ENCODE measurements at places on chromosomes 6 and 20.

GRCh38 chr6:90186637-90187371 is 109.8 kb downstream of the BACH2 start:
- no peak for DNase-seq

GRCh38 chr20:38297916-38298674 is 5.9 kb upstream of the BPI start:
- no peak for DNase-seq

DNA sequence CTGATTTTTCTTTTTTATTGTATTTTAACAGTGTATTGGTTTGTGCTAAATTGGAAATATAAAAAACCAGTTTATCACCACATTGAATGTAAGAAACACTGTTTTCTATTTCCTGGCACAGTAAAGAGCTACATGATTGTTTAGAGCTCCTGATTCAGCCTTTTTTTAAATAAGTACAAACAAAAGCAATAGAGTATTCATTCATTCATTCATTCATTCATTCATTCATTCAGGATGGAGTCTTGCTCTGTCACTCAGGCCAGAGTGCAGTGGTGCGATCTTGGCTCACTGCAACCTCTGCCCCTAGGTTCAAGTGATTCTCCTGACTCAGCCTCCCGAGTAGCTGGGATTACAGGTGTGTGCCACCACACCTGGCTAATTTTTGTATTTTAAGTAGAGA is 96.8 kb upstream of the SCGN start:
- no peak for DNase-seq

- no peak for DNase-seq
These were observed 1.7 kb downstream of the KCTD20 start for GRCh38 chr6:36444470-36444869.

GRCh38 chr6:97629180-97629579 is 346.2 kb upstream of the MMS22L start:
- no peak for DNase-seq

DNA sequence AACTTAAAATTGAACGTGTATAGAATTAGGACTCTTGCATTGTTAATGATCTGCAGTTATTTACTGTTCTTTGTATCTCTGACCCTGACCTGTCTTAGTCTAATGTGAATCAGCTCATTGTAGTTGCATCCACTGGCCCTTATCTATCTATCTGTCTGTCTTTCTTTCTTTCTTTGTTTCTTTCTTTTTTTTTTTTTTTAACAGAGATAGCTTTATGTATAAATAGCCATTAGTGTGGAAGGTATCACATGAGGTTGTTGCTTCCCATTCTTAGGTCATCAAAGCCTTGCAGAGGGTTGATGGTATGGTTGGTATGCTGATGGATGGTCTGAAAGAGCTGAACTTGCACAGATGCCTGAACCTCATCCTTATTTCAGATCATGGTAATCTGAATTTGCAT is 59.9 kb downstream of the ENPP1 start:
- no peak for DNase-seq

- DNase-seq: no peak
These were observed 22.0 kb downstream of the ZNF341 start for GRCh38 chr20:33753763-33754162.

DNA sequence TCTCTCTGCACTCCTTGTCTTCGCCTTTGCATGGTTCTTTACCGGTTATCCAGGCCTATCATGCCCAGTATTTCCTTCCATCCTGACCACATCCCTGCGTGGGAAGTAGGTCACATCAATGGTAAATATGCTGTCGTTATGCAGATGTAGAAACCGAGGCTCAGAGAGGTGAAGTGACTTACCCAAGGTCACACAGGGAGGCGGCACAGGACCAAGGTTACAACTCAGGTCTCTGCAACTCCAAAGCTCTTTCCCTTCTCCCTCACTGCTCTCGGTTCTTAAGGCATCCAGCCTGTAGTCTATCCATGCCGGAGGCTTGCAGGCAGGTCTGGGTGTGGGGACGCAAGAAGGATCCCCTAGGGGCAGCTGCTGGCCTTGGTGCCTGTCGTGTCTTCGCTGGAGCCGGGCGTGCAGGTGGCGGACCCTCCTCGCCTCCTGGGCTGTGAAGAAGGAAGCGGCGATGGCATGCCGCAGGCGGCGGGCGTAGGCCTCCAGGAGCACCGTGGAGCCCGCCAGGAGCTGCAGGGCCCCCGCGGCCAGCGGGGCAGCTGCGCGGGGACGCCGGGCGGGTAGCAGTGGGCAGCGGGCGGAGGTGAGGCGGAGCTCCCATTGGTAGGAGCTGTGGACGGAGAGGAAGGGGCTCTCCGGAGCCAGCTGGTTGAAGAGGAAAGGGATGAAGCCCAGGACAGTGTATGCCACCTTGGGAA is 9.1 kb downstream of the OCSTAMP start:
- no peak for DNase-seq

DNA sequence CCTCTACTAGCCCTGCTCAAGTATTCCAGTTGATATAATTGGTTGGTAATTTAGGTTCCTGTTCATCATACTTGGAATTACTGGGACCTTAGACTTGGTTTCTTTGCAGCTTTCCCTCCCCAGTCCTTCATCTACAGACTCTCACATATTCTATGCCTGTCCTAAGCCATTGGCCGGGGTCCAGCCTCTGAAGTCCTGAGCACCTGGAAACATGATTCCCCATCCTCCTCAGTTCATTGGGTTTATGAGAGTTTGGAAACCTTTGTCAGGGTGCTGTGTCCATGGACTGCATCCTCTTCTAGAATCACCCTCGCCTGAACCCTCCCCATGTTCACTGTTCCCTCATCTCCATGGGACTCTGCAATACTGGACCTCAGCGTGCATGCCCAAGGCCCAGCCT is 8.8 kb downstream of the GSTA2 start:
- DNase-seq: no peak

DNA sequence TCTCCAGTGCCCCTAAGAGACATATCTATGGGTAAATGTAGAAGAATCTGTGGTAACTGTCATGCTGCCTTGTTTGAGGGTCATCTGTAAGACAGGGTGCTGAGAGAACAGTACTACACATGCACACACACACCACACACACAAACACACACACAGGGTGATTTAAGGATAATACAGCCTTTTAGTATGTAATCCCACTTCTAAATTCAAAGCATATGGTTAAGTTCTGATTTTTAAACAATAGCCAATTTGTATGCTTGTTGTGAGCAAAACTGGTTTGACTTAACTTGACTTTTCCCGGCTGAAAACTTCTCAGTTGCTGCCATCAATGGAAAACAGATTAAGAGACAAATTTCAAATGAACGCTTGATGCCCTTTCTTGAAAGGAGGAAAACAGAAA is 241.8 kb downstream of the ADGRG6 start:
- no peak for DNase-seq

DNA sequence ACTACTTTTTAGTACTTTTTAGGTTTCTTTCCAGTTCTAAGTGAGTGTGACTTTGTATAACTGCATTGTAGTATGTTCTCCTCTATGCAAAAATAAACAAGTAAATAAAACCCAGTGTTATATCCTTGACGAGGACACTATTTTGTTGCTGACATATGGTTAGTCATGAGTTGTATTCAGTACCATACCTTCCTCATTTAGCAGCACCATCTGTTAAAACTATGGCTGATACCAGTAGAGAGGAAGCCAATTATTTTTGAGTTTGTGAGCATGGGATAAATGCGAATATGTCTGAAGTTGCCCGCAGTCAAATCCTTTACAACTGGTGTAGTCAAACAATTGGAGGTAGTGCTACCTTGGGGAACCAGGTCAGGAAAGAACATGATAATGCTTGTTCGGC is 74.1 kb downstream of the CDKAL1 start:
- no peak for DNase-seq

DNA sequence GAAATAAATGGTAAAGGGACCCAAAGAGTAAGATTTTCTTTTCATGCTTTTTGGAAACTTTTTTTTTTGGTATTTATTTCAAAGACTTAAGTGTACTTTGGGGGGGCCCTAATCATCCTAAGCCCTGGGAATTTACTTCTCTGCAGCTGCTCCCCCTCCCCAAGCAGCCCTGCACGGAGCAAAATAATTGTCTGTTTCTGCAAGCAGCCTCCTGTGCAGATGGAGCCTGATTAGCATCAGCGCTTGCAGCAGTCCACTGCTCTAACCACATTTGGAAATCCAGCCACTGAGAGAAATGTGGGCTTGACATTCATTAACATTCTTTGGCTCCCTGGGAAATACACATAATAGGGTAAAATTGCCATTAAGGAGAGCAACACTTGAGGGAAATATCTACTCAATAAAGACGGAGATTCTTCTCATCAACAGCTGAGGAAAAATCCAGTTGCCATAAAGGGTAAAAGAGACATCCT is 309.2 kb upstream of the MAP3K7 start:
- no peak for DNase-seq

- DNase-seq: no peak
These were observed 26.6 kb downstream of the ZHX3 start for GRCh38 chr20:41290804-41291389.

- no peak for DNase-seq
These were observed 684.8 kb downstream of the DHX35 start for GRCh38 chr20:39646874-39647413.

DNA sequence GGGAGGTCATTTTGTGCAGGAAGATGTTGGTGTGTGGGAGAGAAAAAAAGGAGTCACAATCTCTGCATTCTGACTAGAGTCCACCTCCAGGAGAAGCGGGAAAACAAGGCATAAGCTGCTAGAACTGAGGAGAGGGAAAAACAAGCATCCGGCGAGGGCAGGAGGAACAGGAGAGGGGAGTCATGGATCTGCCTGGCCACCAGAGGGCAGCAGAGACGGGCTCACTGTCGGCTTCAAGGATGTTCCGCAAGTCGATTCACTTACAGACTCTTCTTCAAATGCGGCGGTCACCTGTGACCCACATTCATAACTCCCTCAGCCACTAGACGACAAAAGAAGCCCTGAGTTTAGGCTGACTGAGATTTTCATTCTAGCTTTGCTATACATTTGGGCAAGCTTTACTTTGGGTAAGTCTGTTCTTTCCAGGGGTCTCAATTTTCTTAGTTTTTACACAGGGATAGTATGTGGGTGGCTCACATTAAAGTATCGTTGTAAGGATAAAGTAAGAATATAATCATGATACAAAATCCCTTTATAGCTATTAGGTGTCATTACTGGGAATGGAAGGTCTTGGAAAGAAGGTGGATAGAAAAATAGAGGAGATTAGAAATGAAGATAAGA is 6.6 kb upstream of the BTNL2 start:
- DNase-seq: peak; percentile 65

DNA sequence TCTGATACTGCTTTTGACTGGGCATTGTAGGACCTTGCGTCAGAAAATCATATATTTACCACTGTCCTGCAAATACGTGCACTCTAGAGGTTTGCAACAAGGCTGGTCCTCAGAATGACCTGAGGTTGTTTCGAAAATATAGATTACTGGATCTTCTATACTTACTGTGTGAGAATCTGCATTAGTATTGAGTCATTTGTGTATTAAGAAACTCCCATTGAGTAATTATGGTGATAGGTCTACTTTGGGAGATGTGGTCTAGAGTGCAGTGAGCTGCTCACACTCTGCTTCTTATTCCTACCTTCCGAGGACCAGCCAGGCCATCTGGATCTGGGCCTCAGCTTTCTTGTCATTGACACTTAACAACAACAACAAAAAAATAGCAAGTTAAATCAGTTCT is 9.6 kb downstream of the KLHL32 start:
- no peak for DNase-seq

- no peak for DNase-seq
These were observed 65.1 kb downstream of the ADNP start for GRCh38 chr20:50866036-50866685.

DNA sequence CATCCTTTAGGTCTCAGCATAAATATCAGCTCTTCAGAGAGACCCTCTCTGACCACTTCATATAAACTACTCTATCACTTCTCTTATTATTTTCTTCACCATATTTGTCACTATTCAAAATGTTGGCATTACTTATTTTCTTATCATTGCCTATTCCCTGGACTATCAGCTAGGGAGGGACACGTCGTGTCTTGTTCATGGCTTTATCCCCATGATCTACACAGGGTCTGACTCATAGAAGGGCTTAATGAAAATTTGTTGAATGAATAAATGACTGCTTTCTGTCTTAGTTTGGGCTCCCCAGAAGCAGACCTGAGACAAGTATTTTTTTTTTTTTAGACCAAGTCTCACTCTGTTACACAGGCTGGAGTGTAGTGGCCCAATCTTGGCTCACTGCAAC is 3.0 kb upstream of the CDK5RAP1 start:
- DNase-seq: no peak

DNA sequence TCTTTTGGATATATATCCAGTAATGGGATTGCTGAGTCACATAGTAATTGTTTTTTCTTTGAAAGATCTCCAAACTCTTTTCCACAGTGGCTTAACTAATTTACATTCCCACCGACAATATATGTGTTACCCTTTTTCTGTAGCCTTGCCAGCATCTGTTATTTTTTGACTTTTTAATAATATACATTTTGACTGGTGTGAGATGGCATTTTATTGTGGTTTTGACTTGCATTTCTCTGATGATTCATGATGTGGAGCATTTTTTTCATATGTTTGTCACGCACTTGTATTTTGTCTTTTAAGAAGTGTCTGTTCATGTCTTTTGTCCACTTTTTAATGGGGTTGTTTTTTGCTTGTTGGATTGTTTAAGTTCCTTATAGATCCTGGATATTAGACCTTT is 58.9 kb upstream of the OPRM1 start:
- no peak for DNase-seq

DNA sequence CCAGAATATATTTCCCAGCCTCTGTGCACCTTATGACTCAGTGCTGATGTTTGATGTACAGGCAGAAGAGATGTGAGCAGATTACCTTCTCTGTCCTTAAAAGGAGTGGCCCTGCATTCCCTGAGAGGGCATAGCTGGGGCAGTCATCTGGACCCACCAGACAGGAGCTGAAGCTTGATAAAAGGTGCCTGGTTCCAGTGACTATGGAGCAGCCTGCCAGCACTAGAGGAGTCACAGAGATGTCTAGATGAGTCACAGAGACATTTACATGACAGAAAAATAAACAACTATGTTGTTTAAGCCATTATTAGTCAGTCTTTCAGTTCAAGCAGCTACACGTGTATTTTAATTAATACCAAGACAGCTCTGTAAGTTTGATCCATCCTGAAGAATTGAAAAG is 237.1 kb upstream of the MOCS1 start:
- DNase-seq: no peak

- DNase-seq: peak; percentile 58
These were observed 197.6 kb upstream of the SASH1 start for GRCh38 chr6:148144917-148145521.
